Karpas-422 (cell line): ENCODE measurements at places on chromosomes 12 and 14. TPM values are rescaled to one million over a fixed set of nuclear protein-coding genes. Genes with fewer than 3 reads are reported as not detected.

DNA sequence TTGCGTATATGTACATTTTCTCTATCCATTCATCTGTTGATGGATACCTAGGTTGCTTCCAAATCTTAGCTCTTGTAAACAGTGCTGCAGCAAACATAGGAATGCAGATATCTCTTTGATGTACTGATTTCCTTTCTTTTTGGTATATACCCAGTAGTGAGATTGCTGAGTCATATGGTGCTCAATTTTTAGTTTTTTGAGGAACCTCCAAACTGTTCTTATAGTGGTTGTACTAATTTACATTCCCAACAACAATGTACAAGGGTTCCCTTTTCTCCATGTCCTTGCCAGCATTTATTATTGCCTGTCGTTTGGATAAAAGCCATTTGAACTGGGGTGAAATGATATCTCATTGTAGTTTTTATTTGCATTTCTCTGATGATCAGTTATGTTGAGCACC lies 44.3 kb downstream of the PELI2 start:
- no peak for DNase-seq
- H3K4me1 ChIP-seq: no peaks in the 10 kb centered on the region
- H3K36me3 ChIP-seq: no peaks in the 10 kb centered on the region
- no peak overlapping the region for H3K4me3 ChIP-seq

DNA sequence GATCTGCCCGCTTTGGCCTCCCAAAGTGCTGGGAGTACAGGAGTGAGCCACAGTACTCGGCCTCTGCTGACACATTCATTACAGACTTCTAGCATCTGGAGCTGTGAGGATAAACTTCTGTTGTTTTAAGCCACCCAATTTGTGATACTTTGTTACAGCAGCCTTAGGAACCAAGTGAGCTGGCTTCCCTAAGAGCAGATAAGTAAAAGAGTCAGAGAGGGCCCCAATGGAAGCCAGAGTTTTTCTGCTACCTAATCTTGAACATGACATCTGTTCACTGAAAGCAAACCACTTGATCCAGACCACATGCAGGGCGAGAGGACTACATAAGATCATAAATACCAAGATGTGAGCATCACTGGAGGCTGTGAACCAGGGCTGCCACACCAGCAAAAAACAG lies 3.7 kb upstream of the MAPKAPK5 start:
- peaks cover 17% of the 10 kb centered on the region for H3K4me1 ChIP-seq
- H3K4me3 ChIP-seq: no peak overlapping the region
- no peak overlapping the region for H3K27ac ChIP-seq
- peaks cover 12% of the 10 kb centered on the region; the same call in 1 of the 2 replicates for H3K36me3 ChIP-seq
- H3K27me3 ChIP-seq: no peaks in the 10 kb centered on the region

DNA sequence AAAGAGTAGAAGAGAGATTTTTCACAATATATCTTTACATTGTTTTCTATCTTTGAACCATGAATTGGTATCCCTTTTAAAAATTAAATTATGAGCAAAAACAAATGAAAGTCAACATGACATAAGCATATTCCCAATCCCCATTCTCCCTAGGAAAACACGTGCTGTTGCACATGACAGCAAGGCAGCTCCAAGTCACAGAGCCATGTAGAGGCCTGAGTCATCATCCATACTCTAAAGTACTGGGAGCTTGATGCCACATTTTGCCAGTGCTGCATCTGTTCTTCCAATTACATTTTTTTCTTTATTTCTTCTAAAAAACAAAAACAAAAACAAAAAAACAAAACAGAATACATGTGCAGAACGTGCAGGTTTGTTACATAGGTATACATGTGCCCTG lies 115.2 kb downstream of the ITPR2 start:
- H3K27ac ChIP-seq: peak overlapping the region; percentile 32
- no peak overlapping the region for H3K4me3 ChIP-seq
- peaks cover 68% of the 10 kb centered on the region for H3K4me1 ChIP-seq
- DNase-seq: no peak
- no peaks in the 10 kb centered on the region for H3K27me3 ChIP-seq

DNA sequence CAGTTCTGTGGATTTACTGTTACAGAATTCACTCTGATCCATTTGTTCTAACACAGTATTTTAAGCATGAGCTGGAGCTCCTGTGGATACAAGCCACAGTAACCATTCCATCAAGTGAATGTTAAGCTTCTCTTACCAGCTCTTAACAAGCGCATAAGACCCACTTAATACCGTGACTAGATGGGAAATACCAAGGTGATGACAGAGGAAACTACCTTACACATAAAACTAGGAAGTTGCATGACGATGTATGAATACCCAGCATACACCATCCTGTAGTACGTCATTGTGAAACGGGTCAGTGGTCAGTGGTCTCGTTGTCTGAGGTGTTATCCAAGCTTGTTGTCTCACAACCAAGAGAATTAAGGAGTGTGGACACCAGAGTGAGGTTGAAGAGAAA lies 2.0 kb upstream of the GALC start:
- H3K4me1 ChIP-seq: peaks cover 32% of the 10 kb centered on the region
- no peak overlapping the region for H3K4me3 ChIP-seq
- no peak overlapping the region for H3K27ac ChIP-seq

DNA sequence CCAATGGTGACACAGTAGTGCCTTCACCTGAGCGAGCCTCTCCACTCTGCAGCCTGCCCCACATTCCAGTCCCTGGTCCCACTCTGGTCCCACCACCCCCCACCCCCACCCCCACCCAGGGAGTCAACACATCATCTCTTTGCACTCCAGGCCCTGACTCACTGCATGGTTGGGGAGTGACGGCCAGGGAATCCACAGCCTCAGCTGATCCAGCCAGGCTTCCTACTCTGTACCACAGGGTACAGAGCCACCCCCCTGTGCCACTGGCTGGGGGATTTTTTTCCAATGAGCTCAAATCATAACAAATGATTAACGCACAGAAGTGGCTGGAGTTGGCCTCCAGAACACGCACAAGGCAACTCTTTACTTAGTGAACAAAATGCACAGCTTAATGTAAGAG lies 233.7 kb downstream of the NTF3 start:
- H3K4me1 ChIP-seq: no peaks in the 10 kb centered on the region
- no peaks in the 10 kb centered on the region for H3K27me3 ChIP-seq
- H3K4me3 ChIP-seq: no peak overlapping the region
- DNase-seq: no peak
- no peaks in the 10 kb centered on the region for H3K36me3 ChIP-seq
- no peak overlapping the region for H3K27ac ChIP-seq

- H3K4me1 ChIP-seq: peaks cover 47% of the 10 kb centered on the region
- peak overlapping the region; percentile 70 for H3K4me3 ChIP-seq
- H3K27me3 ChIP-seq: no peaks in the 10 kb centered on the region
- DNase-seq: no peak
- H3K36me3 ChIP-seq: no peaks in the 10 kb centered on the region
- H3K27ac ChIP-seq: no peak overlapping the region
These were observed 938 bp upstream of the SLC25A29 start for GRCh38 chr14:100306998-100307765.

- H3K27me3 ChIP-seq: no peaks in the 10 kb centered on the region; the same call in 1 of the 2 replicates
- no peak overlapping the region for H3K27ac ChIP-seq
- no peaks in the 10 kb centered on the region for H3K36me3 ChIP-seq
- H3K4me3 ChIP-seq: no peak overlapping the region
These were observed 140.8 kb downstream of the DAD1 start for GRCh38 chr14:22448035-22448904.

CIROP gene
- not detected in 2 replicates for total RNA-seq

FGF6 gene
- not detected in 2 replicates for total RNA-seq
